ENCODE measurements at places on chromosomes 3 and 15.

GRCh38 chr15:45586125-45586524 lies 1.1 kb upstream of the BLOC1S6 start:
- DNase-seq, result no peak

DNA sequence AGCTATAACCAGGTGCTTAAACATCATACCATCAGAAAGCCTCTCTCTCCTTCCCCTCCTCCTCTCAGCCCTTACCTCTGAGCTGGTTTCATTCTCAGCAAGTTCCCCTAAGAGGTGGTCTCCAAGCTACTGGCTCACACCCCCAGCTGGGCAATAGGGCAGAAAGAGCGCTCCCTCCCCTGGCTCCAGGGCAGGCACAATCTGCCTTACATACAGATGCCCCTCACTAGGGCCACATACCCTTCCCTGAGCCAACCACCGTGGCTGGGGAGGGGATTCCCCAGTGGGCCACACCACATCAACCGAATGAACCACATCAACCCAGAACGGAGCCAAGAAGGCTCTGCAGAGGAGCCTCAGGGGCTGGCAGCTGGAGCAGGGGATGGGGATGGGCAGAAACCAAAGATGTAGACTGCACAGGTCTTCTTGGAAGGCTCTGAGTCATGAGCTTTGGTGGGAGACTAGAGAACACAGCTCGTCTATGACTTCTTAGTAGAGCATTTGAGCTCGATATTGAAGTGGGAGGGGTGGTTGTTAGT lies 4.6 kb upstream of the FBLN2 start:
- DNase-seq, result peak; percentile 66

DNA sequence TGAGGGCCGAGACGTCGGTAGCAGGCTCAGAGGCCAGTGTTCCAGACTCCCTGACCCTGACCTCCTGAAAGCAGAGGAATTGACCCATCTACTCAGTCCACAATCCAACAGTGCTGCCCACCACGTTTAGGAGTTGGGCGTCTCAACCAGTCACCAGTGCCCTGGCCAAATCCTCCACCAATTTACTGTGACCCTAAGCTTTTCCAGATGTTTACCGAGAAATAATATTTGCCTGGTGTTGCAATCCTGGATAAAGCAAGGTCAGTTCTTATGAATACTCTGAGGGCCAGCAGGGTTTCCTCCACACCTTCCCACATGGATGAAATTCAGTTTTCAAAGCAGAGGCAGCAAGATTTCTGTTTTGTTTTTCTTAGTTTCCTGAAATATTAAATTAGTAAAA lies 7.5 kb upstream of the APOD start:
- DNase-seq, result peak; percentile 59

DNA sequence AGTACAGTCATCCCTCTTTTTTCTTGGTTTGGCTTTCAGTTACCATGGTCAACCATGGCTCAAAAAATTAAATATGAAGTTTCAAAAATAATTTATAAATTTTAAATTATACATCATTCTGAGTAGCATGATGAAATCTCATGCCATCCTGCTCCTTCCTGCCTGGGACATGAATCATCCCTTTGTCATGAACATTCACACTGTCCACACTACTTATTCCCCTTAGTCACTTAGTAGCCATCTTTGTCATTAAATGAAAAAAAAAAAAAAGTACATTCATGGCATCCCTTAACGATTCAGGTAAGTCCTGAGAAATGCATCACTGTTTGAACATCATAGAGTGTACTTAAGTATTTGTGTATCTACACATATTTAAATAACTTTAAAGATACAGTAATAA lies 1046.3 kb downstream of the ROBO2 start:
- DNase-seq, result no peak

GRCh38 chr3:38610934-38611333 lies 38.6 kb downstream of the SCN5A start:
- DNase-seq, result no peak

GRCh38 chr15:78315686-78316282 lies 16.4 kb upstream of the SKIC8 start:
- DNase-seq, result no peak

DNA sequence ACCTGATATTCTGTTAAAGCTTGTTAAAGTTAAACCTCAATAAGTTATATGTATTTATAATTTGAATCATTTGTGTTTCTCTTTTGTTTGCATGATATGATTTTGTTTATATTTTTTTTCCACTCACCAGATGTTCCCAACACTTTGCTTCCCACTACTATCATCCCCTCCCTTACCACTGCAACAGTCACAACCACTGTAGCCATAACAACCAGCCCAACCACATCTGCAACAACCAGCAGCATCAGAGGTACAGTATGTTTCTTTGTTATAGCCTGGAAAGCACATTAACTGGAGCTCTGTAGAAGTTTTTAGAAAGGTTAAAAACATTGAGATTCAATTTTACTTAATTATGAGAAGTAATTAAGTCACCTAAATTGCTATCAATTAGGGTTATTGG lies 1011.9 kb downstream of the VGLL3 start:
- no peak for DNase-seq

- DNase-seq, result no peak
Observed at GRCh38 chr3:182303169-182303568, 490.1 kb upstream of the ATP11B start.

DNA sequence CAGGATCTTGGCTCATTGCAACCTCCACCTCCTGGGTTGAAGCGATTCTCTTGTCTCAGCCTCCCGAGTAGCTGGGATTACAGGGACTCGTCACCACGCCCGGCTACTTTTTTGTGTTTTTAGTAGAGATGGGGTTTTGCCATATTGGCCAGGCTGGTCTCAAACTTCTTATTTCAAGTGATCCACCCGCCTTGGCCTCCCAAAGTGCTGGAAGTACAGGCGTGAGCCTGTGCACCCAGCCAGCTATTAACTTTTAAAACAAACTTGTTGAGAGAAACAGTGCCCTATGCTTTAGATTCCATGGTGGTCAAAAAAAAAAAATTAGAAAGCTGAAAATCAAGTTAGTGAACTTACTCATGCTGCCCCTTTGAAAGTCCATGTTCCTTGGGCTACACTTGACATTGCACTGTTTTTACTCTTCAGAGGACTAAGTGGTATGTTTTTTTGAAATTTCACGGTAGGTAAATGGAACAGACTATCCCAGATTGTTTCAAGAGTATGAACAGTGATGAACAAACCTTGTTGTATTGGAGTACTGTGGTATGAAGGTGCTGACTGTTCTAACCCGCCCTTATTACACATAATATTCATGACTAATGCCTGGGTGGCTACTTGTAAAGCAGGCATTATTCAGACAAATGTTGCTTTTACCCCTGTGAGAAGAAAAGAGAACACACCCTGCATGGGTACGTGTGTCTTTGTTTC lies 206.9 kb downstream of the KLHL25 start:
- peak; percentile 47 for DNase-seq

- no peak for DNase-seq
Observed at GRCh38 chr15:25695875-25696760, 167.0 kb downstream of the ATP10A start.

DNA sequence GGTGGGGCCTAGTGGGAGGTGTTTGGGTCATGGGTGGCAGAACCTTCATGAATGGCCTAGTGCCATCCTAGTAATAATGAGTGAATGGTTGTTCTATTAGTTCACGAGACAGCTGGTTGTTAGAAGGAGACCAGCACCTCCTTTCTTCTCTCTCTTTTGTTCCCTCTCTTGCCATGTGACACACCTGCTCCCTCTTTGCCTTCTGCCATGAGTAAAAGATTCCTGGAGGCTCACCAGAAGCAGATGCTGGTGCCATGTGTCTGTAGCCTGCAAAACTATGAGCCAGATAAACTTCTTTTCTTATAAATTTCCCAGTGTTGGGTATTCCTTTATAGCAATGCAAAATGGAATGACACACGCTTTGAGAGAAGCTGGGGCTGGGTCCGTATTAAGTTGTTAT lies 89.0 kb upstream of the SLC4A7 start:
- no peak for DNase-seq

DNA sequence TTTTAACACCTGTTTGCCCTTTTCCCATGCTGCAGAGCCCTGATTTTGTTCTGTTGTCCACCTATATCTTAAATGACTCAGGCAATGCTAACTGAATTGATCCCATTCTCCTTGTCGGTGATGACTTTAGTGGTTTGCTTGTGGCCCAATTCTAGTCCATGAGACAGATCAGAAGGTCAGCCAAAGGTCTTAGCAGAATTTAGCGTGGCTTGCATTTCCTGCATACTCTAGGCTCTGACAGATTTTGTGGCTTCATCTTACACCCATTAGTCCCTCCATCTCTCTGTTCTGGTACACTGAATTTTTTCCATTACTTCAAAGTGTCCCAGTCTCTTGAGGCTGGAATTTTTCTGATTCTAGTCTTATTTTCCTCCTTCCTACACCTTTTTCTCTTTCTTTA lies 161.9 kb downstream of the STAC start:
- DNase-seq, result no peak

DNA sequence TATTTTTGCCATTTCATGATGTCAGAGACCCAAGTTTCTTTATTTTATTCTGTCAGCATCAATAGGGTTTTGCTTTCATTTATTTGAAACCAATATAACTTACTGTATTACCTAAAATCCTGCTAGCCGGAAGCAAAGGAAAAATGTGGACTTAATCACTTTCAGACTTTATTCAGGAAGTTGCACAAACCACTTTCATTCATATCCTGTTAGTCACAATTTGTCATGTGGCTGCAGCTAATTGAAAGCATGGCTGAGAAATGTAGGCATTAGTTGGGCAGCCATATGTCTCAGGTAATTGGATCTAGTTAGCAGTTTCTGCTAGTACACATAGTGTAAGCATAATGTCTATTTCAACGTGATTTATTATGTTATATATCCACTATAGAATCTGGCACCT lies 462.3 kb upstream of the SGO1 start:
- peak; percentile 63 for DNase-seq

GRCh38 chr15:80744415-80744814 lies 34.8 kb upstream of the CEMIP start:
- DNase-seq, result no peak

GRCh38 chr3:52554026-52554755 lies 17.8 kb downstream of the UQCC5 start:
- DNase-seq, result no peak

- peak; percentile 98 for DNase-seq
Observed at GRCh38 chr3:123660900-123661299, 76.0 kb upstream of the HACD2 start.

DNA sequence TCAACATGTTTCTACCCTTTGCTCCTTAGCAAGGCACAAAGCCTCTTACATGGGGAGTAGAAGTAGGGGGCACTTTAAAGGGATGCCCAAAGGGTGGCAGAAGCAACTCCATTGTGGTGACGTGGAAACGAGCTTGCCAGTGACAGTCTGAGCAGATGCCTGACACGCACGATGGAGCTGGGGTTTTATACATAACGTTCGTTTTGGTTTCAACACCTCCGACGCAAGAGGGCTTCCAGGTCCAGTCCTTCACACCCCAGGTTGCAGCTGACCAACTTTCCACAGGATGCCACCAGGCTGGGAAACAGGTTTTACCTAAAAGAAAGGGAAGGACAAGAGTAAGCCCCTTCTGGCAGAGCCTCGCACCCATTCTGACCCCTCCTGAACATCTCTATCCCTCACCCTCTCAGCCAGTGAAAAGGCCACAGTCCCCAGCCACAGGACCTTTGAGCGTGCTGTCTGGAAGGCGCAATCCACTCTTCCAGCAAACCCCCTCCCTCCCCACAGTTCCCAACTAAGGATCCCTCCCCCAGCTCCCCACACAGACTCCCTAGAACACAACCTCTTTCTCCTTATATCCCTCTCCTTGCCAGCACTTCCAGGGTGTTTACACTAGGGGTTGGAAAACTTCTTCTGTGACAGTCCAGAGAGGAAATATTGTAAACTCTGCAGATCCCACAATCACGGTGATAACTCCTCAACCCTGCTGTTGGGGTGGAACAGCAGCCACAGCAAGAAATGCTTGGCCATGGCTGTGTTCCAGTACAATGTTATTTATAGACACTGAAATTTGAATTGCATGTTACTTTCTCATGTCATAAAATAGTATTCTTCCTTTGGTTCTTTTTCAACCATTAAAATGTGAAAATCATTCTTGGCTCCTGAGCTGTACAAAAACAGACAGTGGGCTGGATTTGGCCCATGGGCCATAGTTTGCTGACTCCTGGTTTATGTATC lies 36.2 kb downstream of the FAM174B start:
- peak; percentile 93 for DNase-seq

DNA sequence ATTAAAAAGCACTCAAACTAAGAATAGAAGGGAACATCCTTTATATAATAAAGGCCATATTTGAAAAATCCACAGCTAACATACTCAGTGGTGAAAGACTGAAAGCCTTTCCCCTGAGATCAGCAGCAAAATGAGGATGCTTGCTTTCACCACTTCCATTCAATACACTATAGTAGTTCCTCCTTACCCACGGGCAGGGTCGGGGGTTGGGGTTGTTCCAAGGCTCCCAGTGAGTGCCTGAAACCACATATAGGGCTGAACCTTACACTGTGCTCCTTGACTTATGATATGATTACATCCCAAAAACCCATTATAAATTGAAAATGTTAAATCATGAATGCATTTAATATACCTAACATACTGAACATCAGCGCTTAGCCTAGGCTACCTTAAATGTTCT lies 37.7 kb downstream of the ALDH1L1 start:
- no peak for DNase-seq

GRCh38 chr3:8610951-8611350 lies 33.6 kb downstream of the SSUH2 start:
- no peak for DNase-seq

DNA sequence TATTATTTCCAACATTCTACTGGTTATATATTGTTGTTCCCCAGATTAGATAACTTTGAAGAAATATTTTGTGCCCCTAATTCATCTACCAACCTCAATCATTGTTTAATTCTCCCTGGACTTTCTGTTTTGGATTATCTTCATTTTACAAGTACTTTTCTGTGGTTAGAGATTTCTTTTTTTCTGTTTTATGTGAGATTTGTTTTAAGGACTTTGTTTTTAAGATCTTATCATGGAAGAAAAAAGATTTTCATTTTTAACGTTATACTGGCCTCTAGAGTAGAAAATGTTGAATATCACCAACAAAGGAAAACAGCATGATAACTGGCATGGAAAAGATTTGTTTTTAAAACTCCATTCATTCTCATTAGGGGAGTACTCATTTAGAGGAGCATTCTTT lies 210.9 kb upstream of the KCNMB2 start:
- peak; percentile 71 for DNase-seq

- no peak for DNase-seq
Observed at GRCh38 chr15:98420837-98421236, 227.5 kb upstream of the IGF1R start.

DNA sequence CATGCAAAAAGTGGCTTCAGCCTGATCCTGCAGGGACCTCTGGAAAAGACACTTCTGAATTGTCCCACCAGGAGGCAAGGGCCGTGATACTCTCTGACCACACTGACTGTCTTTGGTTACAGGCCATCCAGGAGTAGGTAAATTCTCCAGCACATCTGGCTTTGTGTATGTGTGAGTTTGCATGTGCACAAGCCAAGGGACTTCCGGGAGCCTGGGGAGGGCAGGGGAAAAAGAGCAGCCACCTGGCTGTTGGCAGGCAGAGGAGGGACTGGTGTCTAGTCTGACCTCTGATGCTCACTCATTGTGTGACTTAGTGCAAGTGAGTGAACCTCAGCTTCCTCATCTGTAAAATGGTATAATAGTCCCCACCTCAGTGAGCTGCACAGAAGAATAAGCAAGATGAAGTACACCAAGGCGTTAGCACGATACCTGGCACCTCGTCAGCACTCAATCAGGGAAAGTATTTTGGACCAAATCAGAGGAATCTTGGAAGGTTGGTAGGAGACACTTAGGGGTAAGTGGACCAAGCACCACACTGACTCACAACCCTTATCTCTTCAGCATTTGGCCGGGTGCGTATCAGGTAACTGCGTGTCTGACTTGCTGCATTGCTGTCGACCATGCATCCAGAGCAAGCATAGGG lies 19.1 kb downstream of the KLHL6 start:
- no peak for DNase-seq

- DNase-seq, result no peak
Observed at GRCh38 chr15:51667478-51667877, 13.8 kb upstream of the SCG3 start.
